WTC11 (cell line): ENCODE measurements at places on chromosomes 16 and 17.

DNA sequence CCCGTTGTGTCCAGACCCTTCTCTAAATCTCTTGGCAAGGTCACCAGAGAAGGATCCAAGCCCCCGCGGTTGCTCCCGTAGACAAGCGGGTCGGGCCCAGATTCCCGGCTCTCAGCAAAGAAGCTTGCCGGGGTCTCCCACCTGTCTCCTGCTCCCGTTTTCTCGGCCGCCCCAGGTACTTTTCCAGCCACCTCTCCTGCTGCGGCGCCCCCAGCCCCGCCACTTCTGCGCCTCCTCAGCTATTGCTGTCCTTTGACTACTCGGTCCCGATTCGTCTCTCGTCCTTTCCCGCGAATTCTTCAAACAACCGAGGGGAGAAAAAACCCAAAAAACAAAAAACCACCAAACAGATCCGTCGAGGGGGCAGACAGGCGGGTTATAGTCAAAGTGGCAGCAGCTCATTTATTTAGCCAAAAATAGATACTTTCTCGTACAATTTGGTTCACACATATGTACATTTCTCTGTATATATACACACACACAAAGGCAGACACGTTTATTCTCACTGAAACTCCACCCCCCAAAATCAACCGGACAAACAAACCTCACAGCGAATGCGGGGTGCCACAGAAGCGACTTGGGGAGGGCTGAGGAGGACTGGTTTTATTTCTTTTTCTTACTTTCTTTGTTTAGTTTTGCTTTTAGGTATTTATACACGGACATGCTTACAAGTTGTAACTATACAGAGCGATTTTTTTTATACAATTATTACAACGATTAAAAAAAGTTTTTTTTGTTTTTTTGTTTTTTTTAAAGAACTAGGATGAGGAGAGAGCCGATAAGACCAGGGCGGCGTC is 3.5 kb downstream of the IRX3 start:
- peak; percentile 26 for DNase-seq

DNA sequence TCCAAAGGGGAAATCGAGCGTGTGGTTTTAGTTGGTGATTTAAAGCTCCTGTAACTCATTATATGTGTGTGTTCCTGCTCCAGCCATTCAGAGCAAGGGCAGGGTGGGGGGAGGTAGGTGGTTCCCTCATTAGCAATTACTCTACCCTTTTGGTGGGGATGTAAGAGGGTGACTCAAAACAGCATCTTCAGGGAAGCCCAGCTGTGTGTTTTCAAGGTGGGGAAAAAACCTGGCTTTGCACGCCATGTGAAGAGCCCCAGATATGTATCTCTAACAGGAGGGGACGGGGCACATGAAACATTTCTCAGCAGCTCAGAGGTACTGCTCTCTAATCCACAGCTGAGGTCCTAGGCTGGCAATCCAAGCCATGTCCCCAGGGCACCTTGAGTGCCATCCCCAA is 241.3 kb upstream of the ZFHX3 start:
- DNase-seq: no peak

GRCh38 chr16:12081048-12081404 is 104.5 kb downstream of the SNX29 start:
- no peak for DNase-seq

DNA sequence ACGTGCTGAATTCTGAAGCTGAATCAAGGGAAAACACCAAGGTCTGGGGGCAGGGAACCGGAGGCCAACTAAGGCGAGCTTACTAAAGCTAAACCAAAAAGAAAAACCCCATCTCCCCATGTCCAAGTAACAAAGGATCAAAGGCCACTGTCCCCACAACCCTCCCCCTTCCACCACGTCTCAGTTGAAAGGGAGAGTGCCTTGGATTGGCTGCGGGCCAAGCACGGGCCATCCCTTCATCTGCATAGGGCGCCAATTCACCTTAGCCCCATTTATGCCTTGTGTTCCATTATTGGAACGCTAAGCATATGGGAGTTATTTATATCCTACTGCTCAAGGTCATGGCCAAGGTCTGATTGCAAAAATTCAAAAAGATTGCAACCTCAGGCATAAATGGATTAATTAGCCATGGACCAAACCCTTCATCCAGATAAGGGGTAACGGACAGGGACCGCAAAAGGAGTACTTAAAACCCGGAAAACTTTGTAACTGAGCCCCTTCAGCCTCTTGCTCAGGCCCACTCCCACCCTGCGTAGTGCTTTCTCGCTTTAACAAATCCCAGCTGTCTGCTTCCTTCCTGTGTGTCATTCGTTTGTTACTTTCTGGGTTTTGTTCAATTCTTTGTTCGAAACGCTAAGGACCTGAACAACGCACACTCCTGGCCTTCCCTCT is 740 bp upstream of the ATP6V0D1 start:
- DNase-seq: no peak

DNA sequence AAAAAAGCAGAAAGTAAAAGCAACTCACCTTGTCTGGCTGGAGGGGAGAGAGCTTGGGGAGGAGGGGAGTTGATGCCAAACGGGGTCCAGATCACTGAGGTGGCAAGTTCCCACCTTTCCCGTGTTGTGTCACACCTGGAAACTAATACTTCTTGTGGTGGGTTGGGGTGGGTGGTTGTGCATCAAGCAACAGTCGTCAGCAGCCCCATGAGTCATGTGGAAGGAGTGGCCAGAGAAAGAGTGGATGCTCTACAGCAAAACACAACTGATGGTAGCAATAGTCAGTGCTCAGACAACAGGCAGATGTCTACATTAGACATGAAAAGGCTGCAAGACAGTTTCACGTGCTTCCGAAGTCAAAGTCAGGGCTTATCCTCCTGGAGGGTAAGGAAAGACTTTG is 35.4 kb downstream of the ARSG start:
- DNase-seq: no peak

DNA sequence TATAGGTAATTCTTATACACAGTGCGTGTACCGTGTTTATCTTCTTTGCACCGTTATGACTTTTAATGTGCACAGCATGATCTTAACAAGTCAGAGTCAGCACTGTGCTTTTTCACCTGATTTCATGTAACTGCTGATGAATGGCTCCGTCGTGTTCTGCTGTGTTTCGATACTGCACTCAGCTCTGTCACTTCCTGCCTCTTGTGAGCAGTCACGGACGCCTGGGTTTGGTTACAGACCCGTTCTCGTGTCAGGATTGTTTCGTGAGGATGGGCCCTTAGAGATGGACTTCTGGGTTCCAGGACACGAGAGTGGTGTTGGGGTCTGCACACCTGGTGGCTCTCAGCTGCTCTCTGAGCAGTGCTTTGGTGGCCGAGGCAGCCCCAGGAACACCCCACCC is 24.6 kb downstream of the TBCD start:
- DNase-seq: no peak

- no peak for DNase-seq
These were observed 13.1 kb downstream of the SLC38A8 start for GRCh38 chr16:84029297-84030047.

DNA sequence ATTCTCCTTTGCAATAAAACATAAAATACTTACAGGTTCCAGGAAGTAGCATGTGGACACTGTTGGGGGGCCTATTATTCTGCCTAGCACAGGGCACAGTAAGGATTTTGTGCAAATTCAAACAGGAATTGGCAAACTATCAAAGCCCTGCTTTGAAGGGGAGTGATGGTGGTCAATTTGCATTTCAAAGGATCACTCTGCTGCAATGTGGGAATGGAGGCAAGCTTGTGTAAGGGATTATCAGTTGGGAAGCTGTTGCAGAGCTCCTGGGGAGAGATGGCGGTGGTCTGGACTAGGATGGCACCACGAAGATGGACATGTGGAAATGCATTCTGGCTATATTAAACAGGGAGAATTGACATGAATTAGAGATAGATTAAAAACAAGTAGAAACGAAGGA is 990.7 kb upstream of the RBFOX1 start:
- DNase-seq: no peak

DNA sequence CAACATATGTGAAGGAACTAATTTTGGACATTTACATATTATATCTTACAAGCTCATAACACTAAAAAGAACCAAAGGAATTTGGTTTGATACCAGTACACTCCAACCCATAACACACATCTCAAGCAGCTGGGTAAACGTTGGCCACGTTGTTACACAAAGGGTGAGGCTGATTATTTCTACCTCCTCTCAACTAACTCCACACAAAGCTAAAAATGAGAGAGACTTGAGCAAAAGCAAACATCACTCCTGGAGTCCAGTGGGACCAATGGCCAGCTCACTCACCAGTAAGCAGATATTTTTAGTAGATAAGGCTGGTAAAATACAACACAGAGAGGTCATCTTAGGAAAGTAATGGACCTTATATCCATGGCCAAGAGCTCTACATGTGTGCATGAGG is 207.6 kb downstream of the MRTFB start:
- DNase-seq: no peak

- no peak for DNase-seq
These were observed 12.3 kb downstream of the ADORA2B start for GRCh38 chr17:15957206-15957605.

DNA sequence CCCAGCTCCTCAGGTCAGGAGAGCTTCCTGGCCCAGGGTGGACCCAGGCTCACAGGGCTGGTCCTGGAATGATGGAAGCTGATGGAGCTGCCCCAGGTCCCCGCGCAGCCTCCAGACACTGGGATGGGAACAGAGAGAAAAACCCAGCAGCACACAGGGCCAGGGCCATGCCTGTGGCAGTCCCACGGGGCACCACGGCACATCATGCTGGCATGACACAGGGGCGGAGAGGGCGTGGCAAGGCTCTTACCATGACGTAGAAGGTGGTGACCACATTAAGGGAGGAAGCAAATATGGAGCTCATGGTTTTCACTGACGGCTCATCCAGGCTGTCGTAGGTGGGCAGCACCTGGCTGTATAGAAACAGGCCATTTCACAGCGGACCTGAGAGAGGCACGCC is 18.3 kb downstream of the SLC38A10 start:
- DNase-seq: no peak

- DNase-seq: no peak
These were observed 665.9 kb upstream of the SALL1 start for GRCh38 chr16:51816929-51817328.

DNA sequence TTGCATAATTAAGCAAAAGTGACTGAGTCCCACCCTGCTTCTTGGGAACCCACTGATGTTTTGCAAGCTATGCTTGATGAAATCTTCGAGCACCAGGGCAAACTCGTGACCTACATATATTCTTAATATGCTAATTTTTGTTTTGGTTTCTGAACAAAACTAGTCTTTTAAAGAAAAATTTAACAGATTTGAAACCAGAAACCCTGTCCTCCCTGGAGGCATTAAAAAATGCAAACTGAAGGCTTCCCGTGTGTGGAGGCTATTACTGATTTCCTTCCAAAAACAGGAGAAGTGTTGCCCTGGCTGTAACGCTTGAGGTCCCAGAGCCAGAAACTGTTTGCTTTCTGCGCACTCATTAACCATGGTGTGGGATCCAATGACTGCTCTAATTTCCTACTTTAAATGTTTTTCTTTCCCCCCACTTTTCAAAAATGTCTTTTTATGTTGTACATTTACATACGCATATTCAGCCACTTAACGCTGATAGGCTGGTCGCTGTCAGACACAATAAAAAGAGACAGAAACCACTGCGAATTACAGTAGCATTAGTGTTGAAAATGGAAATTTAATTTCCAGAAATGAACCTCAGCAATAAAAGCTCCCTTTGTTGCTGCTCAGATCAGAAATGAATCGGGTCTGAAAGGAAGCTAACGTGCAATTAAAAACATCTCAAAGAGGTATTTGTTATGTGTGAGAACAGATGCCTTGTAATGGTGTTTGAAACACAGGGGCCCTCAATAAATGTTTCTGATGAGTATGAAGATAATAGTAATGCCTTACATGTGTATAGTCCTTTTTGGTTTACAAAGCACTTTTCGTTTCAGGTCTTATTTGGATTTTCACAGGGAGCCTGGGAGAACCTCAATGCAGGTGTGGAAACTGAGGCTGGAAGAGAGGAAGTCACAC is 39.9 kb upstream of the IRX6 start:
- DNase-seq: no peak

DNA sequence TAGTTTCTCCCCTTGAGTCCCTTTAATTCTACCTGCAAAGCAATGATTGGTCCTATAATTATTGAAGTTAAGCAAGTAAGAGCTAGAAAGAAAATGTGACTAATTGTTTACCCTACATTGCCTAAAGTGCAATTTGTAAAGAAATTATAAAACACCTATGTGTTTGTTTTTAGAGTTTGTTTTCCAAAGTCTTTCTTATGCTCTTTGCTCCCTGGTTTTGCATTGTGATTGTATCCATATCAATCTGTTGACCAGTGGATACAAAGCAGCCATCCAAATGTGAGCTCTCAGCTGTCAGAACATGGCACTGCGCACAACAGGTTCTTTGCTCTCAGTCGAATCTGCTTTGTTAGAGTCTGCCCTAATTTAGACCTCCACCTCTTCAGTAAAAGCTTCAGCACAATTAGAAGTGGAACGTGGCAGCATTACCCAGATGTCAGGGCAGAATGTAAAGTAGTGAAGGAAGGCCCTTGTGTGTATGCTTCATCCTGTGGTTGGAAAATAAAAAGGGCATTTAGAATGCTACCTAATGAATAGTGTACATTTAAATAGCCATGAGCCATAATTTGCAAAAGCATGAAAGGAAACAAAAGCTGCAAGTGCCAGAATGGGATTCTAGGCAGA is 70.5 kb downstream of the AATF start:
- no peak for DNase-seq

DNA sequence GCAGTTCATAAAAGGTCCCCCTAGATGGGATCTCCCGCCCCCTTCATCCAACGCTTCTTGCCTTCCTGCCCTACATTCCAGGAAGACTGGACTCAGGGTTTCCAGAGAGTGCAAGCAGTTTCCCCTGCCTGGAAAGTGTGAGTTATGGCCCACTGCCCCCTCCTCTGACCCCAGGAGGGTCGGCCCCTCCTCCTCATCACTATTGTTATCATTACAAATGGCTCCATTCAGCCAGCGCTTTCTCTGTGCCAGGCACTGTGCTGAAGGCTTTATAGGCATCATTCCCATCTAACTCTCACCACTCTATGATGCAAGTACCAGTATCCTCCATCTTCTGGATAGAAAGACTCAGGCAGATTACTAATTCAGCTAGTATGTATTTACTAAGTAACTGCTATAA is 90.7 kb downstream of the USP31 start:
- no peak for DNase-seq

GRCh38 chr16:68436581-68436980 is 11.7 kb downstream of the SMPD3 start:
- DNase-seq: peak; percentile 63

DNA sequence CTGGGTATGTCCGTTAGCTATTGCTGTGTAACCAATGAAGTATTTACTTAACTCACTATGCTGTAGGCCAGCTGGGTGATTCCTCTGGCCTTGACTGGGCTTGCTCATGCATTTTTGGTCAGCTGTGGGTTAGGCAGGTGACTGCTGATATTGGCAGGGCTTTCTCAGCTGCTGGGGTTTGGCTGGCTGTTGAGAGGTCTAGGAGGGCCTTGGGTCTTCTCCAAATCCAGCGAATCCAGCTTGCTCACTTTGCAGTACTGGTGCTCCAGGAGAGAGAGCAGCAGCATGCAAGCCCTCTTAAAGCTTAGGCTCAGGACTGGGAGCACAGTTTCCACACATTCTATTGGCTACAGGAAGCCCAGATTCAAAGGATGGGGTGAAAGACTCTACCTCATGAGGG is 270.1 kb downstream of the PHKB start:
- DNase-seq: no peak

GRCh38 chr16:11605891-11606290 is 19.2 kb upstream of the LITAF start:
- DNase-seq: no peak

- peak; percentile 47 for DNase-seq
These were observed at the start of gene COL1A1 for GRCh38 chr17:50201276-50201854. TSS of gene COL1A1 (minus strand) at chr17:50201631. CDS start at chr17:50201513, 118 bp downstream.
